ENCODE measurements at places on chromosomes 3 and 15.

GRCh38 chr3:196336319-196337145 lies 1.7 kb downstream of the TM4SF19 start:
- DNase-seq, result no peak

DNA sequence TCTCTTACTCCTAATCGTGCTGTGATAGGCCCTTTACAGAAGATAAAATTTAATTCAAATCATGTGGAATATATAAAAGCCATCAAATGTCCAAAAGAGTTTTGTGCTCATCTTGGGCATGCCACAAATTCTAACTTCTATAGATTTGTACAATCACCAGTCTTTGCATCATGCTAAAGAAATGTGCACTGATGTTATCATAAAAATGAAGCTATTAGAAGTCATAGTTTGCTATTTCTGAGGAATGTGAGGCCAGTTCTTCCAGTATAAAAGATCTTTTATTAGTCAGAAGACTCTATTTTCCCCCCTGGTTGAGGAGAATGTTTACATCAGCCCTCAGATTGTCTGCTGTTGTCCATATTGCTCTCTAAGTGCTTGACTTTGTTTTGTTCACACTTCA lies 2.1 kb upstream of the ANXA2 start:
- DNase-seq, result no peak

DNA sequence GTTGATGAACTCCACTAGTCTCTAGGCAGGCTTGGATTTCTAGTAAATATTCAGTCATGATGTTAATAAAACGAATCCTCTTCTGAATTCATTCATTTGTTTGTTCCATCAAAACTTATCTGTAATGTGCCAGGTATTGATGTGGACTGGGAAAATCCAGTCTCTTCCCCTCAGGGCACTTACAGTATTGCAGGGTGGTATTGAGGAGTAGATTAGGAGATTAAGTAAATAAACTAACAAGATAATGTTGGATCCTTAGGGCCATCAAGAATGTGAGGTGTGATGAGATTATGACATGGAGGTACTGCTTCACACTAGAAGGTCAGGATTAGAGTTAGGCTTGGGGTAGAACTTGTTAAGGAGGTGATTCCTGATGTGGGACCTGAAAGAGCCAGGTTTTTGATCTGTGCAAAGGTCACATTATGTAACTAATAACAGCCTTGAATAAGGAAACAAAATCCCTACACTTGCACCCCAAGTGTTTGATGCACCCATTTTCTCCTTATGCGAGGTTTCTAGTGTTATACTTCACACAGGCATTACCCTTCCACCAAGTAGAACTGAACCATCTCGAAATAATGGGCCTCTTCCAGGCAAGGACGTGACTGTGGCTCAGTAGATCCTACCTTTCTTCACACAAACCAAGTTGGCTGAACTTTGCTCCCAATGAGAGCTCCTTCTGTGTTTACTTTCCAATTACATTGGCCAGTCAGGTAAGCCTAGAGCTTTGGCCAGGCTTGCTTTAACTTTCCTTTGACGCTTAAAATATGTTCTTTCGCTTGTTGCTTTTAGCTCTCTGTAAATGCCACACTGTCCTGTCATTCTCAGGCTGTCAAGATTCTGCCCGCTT lies 16.7 kb downstream of the MCTP2 start:
- no peak for DNase-seq

DNA sequence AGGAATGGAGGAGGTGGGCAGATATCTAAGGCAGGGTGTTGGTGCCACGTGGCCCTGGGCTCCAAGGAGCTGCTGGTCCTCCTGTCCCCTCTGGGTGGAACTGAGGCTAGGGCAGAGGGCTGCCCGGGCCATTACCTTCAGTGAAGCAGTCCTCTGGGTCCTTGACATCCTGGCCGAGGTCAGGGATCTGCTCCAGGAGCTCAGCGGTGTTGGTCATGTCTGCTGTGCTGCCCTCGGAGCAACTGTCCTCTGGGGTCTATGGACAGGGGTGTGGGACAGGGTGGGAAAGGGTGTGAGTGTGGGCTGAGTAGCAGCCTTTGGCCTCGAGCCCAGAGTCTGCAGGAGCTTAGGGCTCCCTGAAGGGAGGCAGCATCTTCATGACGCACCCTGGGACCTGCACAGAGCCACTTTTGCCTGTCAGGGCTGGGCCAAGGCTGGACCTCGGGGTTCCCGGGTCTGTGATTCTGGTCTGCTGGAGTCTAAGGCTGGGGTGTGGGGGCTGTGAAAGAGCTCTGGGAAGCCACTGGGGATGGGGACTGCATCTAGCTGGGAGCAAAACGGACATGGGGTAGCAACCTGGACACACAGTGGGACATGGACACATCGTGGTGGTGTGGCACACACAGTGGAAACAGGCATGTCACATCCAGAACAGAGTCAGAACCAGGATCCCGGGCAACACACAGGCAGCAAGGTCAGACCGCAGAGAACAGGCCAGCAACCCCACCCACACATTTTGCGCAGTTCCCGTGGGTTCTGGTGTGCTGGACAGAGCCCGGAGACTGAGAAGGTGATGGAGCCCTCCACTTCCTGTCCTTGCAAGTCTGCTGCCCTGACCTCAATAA lies 72.7 kb downstream of the SCN5A start:
- DNase-seq, result no peak

DNA sequence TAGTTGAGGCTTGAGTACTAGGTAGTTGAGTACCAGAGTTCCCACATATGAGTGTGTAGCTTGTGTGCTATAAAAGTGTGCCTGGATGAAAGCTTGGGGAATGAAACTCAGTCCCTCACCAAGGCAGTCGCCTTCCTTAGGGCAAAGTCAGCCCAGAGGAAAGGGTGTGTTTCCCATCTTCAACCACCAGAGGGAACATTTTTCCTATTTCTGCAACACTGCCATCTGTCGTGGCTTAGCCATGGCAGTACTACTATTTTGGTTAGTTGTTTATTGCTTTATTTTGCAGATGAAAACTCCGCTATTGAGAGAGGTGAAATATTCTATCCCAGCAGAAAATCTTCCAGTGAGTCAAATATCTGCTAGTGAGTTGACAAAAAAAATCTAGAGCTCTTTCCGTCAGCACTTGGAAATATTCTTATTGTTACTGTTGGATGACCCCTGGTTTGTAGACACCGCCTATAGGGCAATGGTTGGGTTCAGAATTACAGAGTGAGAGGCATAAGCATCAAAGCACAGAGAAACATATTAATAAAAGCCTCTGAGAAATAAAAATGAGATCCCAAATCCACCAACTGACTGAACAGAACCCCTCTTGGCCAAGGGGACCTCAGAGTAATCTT lies 239.9 kb downstream of the CPNE4 start:
- peak; percentile 35 for DNase-seq

- no peak for DNase-seq
Measured at GRCh38 chr3:74722211-74722610, 107.8 kb upstream of the CNTN3 start.

DNA sequence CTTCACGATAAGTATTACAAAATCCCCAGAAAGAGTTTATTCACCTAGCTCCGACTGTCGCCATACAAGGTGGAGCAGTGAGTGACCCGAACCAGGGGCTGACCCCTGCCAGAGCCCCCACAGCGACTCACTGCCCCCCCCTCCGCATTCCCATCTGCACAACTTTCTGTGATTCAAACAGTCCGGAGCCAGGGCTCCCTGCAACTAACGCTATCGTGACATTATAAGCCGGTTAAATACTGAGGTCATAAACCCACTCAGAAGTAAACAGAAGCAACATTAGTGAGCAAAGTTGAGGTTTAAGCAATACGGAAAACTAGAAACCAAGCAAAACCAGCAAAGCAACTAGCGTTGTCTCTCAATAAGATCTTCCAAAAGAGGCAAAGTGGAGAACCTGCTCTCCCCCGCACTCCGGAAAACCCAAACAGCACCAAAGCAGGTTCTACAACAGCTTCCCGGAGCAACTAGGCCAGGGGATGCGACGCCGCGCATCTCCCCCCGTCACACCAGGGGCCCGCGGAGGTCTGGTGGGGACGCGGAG lies 642 bp downstream of the SCAP start:
- no peak for DNase-seq

- no peak for DNase-seq
Measured at GRCh38 chr3:159632851-159633250, 355.8 kb upstream of the IL12A start.

DNA sequence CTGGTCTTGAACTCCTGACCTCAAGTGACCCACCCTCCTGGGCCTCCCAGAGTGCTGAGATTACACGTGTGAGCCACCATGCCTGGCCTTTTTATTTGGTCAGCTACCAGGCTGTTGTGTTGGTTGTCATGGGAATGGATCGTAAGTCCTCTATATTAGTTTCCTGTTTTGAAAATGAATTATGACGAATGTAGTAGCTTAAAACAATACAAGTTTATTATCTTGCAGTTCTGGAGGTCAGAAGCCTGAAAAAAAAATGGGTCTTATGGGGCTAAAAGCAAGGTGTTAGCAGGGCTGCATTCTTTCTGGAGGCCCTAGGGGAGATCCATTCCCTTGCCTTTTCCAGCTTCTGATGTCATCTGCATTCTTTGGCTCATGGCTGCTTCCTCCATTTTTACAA lies 25.1 kb upstream of the HERC1 start:
- no peak for DNase-seq

DNA sequence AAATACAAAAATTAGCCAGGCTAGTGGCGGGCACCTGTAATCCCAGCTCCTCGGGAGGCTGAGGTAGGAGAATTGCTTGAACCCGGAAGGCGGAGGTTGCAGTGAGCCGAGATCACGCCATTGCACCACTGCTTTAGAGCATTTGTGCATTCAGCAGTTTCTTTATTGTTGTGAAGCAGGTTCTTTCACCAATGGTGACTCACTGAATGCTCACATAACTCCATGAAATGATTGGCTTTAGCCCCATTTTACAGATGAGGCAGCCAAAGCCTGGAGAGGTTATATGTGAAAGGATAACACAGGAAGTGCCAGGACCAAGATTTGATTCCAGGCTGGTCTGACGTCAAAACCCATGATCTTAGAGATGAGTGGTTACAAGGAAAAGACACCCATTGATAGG lies 195.2 kb downstream of the SLCO3A1 start:
- DNase-seq, result no peak

- no peak for DNase-seq
Measured at GRCh38 chr3:63043631-63044030, 168.4 kb upstream of the CADPS start.

DNA sequence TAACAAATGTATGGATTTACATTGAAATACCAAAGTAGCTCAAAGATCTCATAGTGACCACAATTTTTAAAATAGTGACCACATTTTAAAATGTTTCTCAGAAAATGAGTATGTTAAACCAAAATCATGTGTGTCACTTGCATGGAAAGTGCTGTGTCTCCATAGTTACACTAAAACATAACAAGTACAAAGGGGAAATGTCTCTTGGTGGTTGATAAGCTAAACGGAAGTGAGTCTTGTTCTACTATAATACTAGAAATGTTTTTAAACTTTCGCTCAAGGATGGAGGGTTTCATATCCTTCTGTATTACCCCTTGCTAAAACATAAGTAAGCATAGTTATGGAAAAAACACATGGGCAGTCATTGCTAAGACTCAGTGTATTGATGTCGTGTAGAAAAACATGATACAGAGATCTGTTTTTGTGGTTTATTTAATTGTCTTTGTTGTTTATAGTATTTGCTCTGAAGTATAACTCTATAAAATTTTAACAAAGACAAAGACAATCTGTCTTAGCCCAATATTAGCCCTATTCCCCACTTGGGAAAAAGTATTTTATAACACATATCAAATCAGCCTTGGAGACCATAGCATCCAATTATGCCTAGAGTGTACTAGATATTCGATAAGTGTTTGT lies 27.0 kb upstream of the DENND4A start:
- no peak for DNase-seq

DNA sequence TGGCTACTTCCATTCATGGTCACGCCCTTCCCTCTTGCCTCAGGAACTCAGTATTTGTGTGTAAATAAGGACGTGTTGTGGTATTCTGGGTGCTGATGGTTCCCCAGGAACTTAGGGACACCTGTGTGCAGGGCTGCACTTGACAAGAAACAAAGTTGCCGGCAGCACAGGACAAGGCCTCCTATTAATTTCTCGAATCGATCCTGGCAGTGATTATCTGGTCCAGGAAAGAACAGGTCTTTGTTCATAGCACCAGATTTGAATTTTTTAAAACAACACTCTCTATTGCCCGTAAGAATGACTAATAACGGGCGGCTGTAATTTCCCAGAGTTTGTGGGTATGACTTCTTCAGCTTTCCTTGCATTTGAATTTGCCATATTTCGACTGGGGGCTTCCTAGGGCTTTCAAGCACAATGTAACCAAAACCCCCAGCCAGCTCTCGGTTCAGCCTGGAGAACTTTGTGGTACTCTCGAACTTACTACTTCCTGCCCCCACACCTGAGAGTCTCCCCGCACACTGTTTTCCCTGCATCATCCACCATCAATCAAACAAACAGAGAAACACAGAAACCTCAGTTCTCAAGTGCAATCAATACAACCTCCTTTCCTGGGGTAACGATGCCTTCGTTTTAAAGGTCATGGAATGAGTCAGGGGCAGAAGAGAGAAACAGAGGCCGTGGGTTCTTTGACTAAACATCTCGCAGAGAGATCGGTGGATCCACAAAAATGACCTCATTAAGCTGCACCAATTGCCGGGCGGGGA lies 241.7 kb upstream of the ICE2 start:
- DNase-seq, result no peak

GRCh38 chr3:46713050-46713897 lies 4.4 kb downstream of the PRSS50 start:
- DNase-seq, result no peak

- no peak for DNase-seq
Measured at GRCh38 chr3:130761730-130762311, 15.2 kb upstream of the PIK3R4 start.

DNA sequence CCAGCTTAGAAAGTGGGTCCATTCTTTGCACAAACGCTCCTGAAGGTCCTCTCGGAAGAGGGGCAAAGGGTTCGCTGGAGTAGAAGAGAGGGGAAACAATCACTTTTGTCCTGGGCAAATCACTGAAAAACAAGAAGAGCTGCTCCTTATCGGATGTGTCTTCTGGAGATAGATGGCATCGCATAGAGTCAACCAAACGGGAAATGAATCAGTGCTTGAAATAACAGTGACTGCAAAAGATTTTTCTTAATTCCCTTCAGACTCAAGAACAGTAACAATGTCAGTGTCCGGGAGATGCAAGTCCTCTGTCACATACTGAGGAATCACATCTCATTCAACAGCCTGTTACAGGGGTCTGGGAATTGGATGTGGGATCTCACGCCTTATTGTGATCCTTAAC lies 78.8 kb upstream of the PCSK6 start:
- DNase-seq, result no peak

Measured in NCI-H187 treated with DMSO at 0.1 percent for 48 hours (cell line).